Aorta (tissue), 5 donors: ENCODE measurements at places on chromosomes 2 and 18. TPM values are rescaled to one million over a fixed set of nuclear protein-coding genes. Genes with fewer than 3 reads are reported as not detected.

Gene POTEC
- not detected for polyA plus RNA-seq

Gene SERPINB4
- not detected for polyA plus RNA-seq

Gene LOXHD1
- not detected for polyA plus RNA-seq

Gene AFF3
- polyA plus RNA-seq: 0.41 TPM

Gene SPEG
- polyA plus RNA-seq: 1,108 TPM

Gene LHCGR
- not detected for polyA plus RNA-seq

Gene GRB14
- 1.6 TPM for polyA plus RNA-seq

Gene SP140
- 0.13 TPM for polyA plus RNA-seq

Gene MOCOS
- 0.90 TPM for polyA plus RNA-seq
